H7 (cell line): ENCODE measurements at places on chromosomes 16 and 17. TPM values are rescaled to one million over a fixed set of nuclear protein-coding genes. Genes with fewer than 3 reads are reported as not detected.

GRCh38 chr17:36850790-36851189 is 86.5 kb upstream of the LHX1 start:
- no peak for DNase-seq

GRCh38 chr17:34499576-34499975 is 79.8 kb upstream of the TMEM132E start:
- DNase-seq, result peak; percentile 73

DNA sequence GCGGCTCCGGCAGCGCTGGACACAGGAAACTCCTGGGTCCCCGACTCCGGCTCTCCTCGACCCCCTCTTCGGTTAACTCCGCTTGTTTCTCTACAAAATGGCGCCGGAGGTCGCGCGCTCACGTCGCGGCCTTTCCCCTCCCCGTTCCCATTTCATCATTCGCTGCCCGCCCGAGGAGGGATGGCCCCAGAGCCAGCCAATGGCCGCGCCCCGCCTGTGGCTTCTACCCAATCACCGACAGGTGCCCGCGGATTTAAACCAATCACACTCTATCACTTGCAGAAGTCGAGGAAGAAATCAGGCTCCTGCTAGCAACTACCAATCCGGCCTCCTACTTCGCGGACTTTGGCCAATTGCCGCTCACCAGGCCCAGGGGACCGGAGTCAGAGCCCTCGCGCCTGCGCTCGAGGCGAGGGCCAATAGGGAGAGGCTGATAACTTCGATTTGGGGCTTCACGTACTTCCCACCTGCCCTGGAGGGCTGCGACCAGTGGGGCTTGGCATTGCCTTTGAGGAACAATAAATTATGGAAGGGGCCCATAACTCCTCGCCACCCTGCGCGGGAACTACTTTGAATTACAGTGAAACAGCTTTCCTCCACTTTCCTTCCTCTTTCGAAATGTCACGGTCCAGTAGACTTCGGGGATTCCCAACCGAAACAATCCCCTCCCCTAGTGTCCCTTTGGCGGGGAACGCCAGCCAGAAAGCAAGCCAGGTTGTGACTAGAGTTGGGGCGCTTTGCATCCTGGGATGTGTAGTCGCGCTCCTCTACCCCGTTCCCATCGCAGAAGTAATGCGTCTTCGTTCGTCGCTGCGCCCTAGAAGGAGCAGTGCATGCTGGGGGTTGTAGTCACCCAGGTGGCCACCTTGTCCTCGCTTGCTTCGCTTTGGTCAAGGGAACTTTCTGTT is at the start of gene CNOT1:
TSS of gene CNOT1 (minus strand) at position 94 of the 908 bp plus-strand sequence. CDS start 30,489 bp downstream, outside the sequence.
- DNase-seq, result peak; percentile 97

DNA sequence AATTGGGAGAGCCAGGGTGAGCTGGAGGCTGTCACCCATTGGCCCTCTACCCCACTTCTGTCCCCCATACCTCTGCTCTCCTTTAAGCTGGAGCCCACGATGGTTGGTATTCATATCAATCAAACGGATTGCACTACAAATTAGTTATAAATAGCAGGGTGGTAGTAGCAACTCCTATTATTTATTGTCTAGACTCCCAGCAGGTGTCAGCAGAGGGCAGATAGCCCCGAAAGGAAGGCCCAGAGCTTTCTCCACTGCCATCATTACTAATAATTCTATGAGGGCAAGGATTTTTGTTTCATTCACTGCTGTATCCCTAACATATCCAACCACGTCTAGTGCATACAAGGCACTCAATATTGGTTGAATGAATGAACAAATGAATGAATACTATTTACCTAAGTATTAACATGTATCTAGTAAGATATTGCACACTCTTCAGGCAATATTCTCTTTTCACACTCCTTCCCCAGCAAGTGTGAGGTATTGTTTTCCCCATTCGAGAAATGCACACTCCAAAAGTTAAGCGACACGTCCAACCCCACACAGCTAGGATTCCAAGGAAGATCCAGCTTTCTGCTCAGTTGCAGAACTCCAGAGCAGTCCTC is 6.3 kb downstream of the C17orf50 start:
- peak; percentile 69 for DNase-seq

DNA sequence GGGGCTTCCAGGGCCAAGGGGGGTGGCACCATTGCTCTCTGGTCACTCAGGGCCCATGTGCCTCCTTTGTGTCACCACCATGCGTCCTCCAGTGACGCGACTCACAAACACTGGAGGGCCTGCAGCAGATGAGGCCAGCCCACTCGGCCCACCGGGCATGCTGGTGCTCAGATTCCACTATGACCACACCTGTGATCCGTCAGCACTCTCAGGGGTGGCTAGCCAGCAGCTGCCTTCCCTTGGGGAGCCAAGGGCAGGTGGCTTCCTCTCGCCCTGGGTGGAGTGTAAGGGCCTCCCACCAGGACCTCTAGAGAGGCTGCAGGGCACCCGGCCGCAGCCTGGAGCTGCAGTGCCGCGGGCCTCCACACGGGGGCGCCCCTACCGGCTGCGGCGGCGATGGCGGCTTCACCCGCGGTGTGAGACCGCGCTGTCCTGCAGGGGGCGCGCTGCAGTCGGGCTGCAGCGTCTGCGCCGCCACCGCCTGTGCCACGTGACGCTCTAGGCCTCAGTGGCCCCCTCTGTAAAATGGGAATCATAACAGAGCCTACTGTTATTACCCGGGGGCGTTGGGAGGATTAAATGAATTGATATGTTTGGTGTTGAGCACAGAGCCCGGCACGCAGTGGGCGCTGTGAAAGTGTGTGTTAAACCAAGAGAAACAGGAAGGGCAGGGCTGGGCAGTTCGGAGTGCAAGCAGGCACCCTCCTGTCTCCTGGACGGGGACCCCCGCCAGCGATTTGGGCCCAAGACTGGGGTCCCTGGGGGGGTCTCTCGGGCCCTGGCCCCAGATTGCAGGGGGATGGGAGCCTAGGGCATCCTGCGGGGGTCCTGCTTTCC is 192.4 kb upstream of the GSE1 start:
- DNase-seq, result peak; percentile 97

GRCh38 chr16:56944954-56945839 is 13.3 kb downstream of the HERPUD1 start:
- no peak for DNase-seq

- no peak for DNase-seq
Measured at GRCh38 chr16:59859676-59860402, 1125.7 kb upstream of the GOT2 start.

The SOX8 gene
- total RNA-seq, result 10.0 and 12.8 TPM in 2 replicates
